ENCODE measurements at places on chromosomes 2 and 18. TPM values are rescaled to one million over a fixed set of nuclear protein-coding genes. Genes with fewer than 3 reads are reported as not detected.

RESP18 gene
- total RNA-seq: not detected

WNT6 gene
- total RNA-seq: 1.0 TPM

MAL gene
- total RNA-seq: 0.29 TPM

EML6 gene
- 1.4 TPM for total RNA-seq

RNF138 gene
- total RNA-seq: 94.8 TPM

CCDC85A gene
- 13.8 TPM for total RNA-seq

STON1 gene
- 55.6 TPM for total RNA-seq

LRRTM1 gene
- not detected for total RNA-seq

GALNT3 gene
- total RNA-seq: not detected

FBXO15 gene
- total RNA-seq: 0.76 TPM

FHL2 gene
- total RNA-seq: 45.1 TPM

MC2R gene
- not detected for total RNA-seq

SPP2 gene
- total RNA-seq: not detected

EPB41L3 gene
- 38.7 TPM for total RNA-seq

TLX2 gene
- total RNA-seq: 0.55 TPM

C1GALT1C1L gene
- total RNA-seq: 3.7 TPM

All from uterus (tissue), 4 donors.